ENCODE measurements at places on chromosomes 2 and 18.

DNA sequence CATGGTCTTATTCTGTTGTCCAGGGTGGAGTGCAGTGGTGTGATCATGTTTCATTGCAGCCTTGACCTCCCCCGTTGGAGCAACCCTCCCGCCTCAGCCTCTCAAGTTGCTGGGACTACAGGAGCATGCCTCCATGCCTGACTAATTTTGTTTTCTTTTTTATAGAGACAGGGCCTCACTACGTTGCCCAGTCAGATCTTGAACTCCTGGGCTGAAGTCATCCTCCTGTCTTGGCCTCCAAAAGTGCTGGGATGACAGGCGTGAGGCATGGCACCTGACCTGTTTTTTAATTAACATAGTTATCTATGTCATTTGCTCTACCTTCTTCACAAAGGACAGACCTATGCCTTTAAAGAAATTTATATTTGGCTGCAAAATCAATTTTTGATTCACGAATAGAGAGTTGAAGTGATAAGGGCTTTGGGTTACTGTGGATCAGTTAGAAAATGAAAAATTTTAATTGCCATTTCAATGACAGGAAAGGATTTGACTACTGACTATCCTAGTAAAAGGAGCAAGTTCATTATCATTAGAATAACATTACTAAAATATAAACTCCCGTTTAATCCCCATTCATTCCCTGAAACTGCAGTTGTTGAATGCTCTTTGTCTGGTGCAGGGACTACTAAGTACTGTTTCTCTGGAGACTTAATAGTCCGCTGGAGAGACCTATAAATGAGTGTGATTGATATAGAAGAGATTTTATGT, 3.7 kb downstream of the RNF138 start:
- no peak for DNase-seq

- DNase-seq: no peak
Measured at GRCh38 chr2:1682181-1682440, 62.2 kb downstream of the PXDN start.

DNA sequence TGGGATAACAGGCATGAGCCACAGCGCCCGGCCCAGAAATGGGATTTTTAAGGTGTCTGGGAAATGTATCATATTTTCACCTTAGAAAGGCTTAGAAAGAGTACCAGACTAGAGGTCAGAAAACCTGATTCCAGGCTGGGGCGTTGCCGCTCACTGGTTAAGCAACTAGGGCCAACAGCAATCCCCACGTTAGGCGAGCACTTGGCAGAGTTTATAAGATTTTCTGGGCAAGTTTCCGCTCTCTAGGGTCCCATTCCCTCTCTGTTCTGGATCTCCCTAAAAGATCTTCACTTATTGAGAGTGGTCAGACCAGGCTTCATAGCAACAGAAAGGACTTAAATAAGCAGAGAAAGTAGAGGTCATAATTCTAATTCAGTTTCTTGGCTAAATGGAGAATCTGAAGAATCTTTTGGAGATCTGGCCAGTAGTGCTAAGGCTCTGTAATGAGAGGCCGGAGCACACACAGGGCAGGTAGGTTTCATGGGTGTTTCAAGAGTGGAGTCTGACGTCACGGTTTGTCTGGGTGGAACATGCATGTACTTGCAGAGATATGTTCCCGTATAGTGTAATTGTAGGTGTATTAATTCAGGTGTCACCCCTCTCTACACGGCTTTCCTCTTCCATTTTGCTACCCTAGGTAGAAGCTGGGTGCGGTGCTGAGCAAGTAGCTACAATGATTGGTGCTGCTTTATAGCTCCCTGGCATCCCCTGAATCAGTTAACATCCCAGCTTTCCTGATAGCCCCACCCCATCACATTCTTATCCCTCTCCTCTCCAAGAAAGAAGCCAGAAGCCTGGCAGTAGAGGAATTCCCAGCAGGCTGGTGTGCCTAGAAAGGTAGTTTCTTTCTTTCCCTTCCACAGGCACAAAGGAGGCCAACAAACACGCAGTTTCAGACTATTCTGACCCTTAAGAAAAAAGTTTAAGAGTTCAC, 4.4 kb upstream of the SMAD7 start:
- no peak for DNase-seq

DNA sequence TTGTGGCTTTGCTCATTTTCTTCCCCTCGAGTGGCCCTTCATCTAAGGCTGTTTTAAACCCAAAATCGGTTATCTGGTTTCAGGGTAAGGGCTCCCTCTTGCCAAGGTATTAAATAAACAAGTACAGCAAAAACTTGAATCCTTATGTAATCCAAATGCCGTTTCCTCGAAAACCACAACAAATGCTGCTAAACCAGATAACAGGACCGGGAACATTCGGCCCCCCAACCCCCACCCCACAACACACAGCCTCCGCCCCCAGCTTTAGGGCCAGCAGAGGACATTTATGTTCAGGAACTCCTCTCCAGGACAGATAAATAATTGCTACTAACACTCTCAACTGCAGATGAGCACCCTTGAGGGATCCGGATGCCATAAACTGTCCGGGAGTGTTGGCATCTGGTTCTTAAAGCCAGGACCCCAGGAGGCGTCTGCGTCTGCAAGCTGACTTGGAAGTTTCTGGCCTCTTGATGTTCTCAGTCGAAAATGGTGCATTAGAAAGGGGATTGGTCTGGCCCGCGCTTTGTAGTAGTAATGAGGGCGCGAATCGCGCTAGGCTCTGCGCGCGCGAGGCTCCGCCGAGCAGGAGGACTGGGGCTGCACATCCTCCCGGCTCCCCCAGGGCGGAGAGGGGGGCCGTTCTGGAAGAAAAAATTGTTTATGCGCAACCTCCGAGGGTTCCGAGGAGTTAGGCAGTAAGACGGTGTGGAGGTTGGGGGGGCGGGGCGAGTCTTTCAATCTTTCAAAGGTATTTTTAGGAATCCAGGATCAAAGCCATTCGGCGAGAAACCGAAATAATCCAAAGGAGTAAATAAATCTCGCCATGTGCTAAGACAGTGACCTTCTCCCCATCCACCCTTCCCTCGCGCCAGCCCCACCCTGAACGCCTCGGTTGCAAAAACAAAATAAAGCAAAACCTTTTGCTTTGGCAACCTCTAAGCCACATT, 3.9 kb upstream of the ID2 start:
- peak; percentile 21 for DNase-seq

GRCh38 chr18:8348051-8348720, 261.1 kb upstream of the RAB12 start:
- DNase-seq: no peak

DNA sequence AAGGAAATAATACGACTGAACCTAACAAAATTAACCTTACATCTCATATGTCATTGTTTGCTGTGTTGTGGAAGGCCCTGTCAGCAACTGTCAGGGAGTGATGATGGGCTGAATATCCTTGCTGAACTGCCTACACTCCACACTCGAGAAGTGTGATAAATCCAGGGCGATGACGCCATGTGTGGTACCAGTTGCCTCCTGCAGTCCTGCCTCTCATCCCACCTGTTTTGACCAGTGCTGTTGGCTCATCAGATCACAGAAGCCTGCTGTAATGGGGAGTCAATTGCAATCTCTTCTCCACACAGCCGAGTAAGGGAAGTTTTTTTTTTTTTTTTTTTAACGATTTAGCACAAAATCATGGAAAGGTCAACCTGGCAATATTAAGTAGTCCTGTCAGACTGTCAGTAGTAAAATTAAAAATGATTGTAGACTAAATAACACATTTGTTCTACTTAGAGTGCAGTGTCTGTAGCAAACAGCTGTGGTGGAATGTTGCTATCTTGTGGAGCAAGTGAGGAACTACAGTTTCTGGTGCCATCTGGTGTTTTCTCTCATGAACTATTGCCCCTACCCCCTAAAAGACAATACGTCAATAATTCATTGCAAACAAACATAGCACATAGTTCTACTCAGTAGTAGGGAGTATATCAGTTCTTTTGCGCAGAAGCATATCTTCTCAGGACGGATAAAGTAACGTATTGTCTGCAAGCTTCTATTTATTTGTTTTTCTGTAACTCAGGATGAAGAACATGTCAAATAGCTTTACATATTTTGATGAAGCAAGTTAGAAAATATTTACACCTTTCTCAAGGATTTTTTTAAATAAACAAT, 347.6 kb downstream of the CTNNA2 start:
- DNase-seq: no peak

Data from tibial nerve (tissue), 4 donors.